ENCODE measurements at places on chromosomes 6 and 20. TPM values are rescaled to one million over a fixed set of nuclear protein-coding genes. Genes with fewer than 3 reads are reported as not detected.

DNA sequence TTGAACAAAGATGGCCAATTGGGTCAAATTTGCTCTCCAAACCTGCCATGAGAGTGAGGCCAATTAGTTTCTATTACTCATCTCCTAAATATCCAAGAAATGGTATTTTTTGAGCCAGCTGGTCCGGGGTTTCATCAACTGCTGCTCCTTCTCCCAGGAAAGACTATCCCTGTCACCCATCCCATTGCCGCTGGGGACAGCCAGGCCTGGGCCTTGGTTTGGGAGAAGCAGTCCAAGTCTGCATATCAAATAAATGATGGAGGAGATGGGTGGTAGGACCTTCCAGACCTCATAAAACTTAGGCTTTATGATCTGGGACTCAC, 46.7 kb upstream of the TTPAL start:
- no peak overlapping the region for H3K4me3 ChIP-seq
- DNase-seq = peak; percentile 8
- H3K4me1 ChIP-seq = no peaks in the 10 kb centered on the region
- no peaks in the 10 kb centered on the region for H3K36me3 ChIP-seq
- H3K27ac ChIP-seq = no peak overlapping the region

The HLA-DMB gene
- 20.1 TPM for total RNA-seq

DNA sequence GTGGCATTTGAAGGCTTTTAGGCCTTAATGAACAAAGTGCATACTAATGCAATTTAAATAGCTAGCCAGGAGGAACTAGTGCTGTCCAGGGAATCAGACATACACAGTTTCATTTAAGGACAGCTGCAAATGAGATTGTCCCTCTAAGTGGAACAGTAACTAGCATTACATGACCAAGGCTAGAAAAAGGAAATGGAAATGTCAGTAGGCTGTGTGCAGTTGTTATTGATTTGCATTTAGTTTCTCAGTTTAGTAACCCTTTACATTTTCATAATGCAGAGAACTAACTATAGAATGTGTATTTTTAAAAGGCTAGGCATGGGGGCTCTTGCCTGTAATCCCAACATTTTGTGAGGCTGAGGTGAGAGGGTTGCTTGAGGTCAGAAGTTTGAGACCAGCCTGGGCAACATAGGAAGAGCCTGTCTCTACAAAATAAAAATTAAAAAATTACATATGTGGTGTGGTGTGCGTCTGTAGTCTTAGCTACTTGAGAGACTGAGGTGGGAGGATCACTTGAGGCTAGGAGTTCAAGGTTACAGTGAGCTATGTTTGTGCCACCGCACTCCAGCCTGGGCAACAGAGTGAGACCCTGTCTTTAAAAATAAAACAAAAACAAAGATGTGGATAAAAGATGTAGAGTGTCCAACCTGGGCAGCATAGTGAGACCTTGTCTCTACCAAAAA, 468.0 kb downstream of the UTRN start:
- H3K27ac ChIP-seq = no peak overlapping the region
- peaks cover 3% of the 10 kb centered on the region for H3K4me1 ChIP-seq
- no peak overlapping the region for H3K4me3 ChIP-seq
- no peaks in the 10 kb centered on the region for H3K27me3 ChIP-seq
- no peak for DNase-seq

- H3K36me3 ChIP-seq = no peaks in the 10 kb centered on the region
- no peaks in the 10 kb centered on the region for H3K4me1 ChIP-seq
- no peak overlapping the region for H3K4me3 ChIP-seq
- DNase-seq = no peak
- H3K27me3 ChIP-seq = no peaks in the 10 kb centered on the region
Observed at GRCh38 chr20:6588296-6588695, 179.2 kb upstream of the BMP2 start.

The VWA7 gene
- 0.58 TPM for total RNA-seq

DNA sequence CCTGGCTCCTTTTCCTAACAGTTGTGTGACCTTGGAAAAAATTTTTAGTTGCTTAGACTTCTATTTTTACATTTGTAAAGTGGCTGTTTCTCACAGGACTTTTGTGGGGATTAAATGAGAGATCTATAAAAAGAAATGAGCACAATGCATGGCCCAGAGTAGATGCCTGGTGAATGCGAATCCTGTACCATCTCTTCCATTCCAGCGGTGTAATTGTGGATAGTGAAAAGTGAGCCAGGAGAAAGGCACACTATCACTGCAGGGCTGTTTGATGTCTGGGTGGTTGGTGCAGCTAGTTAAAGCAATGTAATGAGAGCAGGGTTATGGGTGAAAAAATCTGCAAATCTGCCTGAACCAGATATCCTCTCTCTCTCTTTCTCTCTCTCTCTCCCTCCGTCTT, 347.5 kb upstream of the CITED2 start:
- no peaks in the 10 kb centered on the region for H3K27me3 ChIP-seq
- no peak overlapping the region for H3K27ac ChIP-seq
- H3K36me3 ChIP-seq = no peaks in the 10 kb centered on the region
- H3K4me3 ChIP-seq = no peak overlapping the region

- H3K27ac ChIP-seq = no peak overlapping the region
- no peaks in the 10 kb centered on the region for H3K27me3 ChIP-seq
- no peaks in the 10 kb centered on the region for H3K36me3 ChIP-seq
- no peak overlapping the region for H3K4me3 ChIP-seq
Observed at GRCh38 chr20:57095426-57095825, 171.0 kb downstream of the BMP7 start.

GRCh38 chr6:83578057-83578456, 65.7 kb downstream of the PRSS35 start:
- no peak overlapping the region for H3K4me3 ChIP-seq
- DNase-seq = no peak
- H3K36me3 ChIP-seq = no peaks in the 10 kb centered on the region
- no peaks in the 10 kb centered on the region for H3K4me1 ChIP-seq

The PI16 gene
- total RNA-seq = 38.7 TPM

DNA sequence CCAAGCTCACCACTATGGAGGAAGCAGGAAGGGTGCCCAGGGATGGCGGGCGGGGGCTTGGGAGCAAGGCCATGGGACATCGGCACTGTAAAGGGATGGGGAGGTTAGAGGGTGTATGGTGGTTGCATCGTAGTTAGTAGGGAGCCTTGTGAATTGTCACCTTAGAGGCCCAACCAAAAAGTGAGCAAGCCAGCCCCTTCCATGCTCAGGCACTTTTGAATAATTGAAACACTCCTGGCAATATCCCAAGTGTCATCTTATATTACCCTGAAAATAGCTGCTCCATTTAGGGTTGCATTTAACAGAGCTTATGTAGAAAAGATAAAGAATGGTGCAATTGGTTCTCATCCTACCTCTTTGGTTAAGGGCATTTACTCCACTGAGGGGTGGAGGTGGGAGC, 169.2 kb downstream of the SAMD5 start:
- no peak overlapping the region for H3K27ac ChIP-seq
- DNase-seq = no peak
- H3K36me3 ChIP-seq = no peaks in the 10 kb centered on the region
- no peaks in the 10 kb centered on the region for H3K27me3 ChIP-seq

The PRR18 gene
- total RNA-seq = not detected

GRCh38 chr6:148898376-148899014, 151.7 kb downstream of the UST start:
- no peaks in the 10 kb centered on the region for H3K4me1 ChIP-seq
- H3K36me3 ChIP-seq = no peaks in the 10 kb centered on the region
- H3K27ac ChIP-seq = no peak overlapping the region
- H3K27me3 ChIP-seq = no peaks in the 10 kb centered on the region
- no peak overlapping the region for H3K4me3 ChIP-seq
- no peak for DNase-seq

The NHLRC1 gene
- total RNA-seq = 1.6 TPM

DNA sequence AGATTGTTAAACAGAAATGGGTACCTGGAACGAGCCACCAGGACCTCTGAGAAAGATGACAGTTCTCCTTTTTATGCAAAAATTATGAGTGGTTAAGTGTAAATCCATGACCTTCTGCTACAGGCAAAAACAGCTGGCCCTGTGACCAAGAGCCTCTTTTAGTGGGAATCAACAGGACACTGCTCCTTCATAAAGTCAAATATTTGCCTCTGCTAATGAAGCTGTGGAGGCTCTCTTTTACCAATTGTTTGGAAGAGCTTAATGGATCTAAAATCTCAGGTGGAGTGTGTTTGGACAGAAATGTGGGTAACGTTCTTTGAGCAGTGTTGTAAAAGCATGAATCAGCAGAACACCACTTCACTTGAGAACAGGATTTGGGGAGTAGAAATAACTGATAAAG, 117.5 kb upstream of the PCSK2 start:
- H3K4me1 ChIP-seq = no peaks in the 10 kb centered on the region
- H3K4me3 ChIP-seq = no peak overlapping the region
- H3K36me3 ChIP-seq = no peaks in the 10 kb centered on the region
- DNase-seq = no peak
- no peaks in the 10 kb centered on the region for H3K27me3 ChIP-seq

DNA sequence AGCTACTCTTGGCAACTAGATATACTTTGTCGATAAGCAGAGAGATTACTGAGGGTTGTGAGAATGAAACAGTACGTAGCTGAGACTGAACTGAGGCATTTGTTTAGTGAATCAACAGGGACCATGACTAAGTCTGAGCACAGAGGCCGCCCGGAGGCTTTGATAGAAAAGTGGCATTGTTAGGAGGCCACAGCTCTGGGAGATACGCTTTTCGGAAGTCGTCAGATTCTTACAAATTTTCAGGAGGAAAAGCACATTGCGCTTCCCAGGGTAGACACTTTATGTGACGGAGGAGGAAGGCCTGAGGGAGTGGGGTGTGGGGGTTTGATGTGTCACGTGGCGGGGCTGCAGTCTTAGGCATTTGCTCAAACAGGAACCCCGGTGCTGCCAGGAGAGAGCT, 69.4 kb downstream of the PSMG4 start:
- DNase-seq = no peak
- no peaks in the 10 kb centered on the region for H3K27me3 ChIP-seq
- no peaks in the 10 kb centered on the region for H3K36me3 ChIP-seq
- H3K4me3 ChIP-seq = no peak overlapping the region
- H3K4me1 ChIP-seq = no peaks in the 10 kb centered on the region

GRCh38 chr20:59148701-59149493, 14.7 kb upstream of the ZNF831 start:
- H3K27ac ChIP-seq = no peak overlapping the region
- no peak overlapping the region for H3K4me3 ChIP-seq
- no peaks in the 10 kb centered on the region for H3K4me1 ChIP-seq

The CCN6 gene
- total RNA-seq = not detected

DNA sequence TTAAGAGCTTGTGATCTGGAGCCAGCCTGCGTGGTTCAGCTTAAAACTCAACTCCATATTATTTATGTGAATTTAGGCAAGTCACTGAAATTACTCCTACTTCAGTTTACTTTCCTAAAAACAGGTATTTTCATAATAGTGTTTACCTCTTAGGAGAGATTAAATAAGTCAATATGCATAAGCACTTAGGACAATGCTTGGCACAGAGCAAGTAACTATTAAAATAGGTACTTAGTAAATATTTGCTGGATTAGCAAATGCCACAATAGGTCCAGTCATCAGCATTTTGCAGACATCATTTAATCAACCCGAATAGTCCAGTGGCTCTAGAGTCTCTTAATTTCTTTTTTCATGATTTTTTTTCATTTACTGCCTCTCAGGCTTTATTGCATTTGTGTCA, 78.6 kb upstream of the PTPRK start:
- H3K4me1 ChIP-seq = no peaks in the 10 kb centered on the region
- DNase-seq = no peak
- no peaks in the 10 kb centered on the region for H3K36me3 ChIP-seq
- H3K4me3 ChIP-seq = no peak overlapping the region
- no peaks in the 10 kb centered on the region for H3K27me3 ChIP-seq

GRCh38 chr6:47182291-47182957, 127.3 kb downstream of the TNFRSF21 start:
- no peak overlapping the region for H3K27ac ChIP-seq
- no peaks in the 10 kb centered on the region for H3K27me3 ChIP-seq
- no peak overlapping the region for H3K4me3 ChIP-seq
- H3K4me1 ChIP-seq = no peaks in the 10 kb centered on the region
- H3K36me3 ChIP-seq = no peaks in the 10 kb centered on the region

GRCh38 chr6:23395381-23395780, 730.6 kb upstream of the NRSN1 start:
- H3K27ac ChIP-seq = no peak overlapping the region
- H3K4me3 ChIP-seq = no peak overlapping the region
- DNase-seq = no peak
- no peaks in the 10 kb centered on the region for H3K4me1 ChIP-seq
- no peaks in the 10 kb centered on the region for H3K27me3 ChIP-seq

- no peak overlapping the region for H3K27ac ChIP-seq
- H3K4me3 ChIP-seq = no peak overlapping the region
- H3K27me3 ChIP-seq = no peaks in the 10 kb centered on the region
- no peaks in the 10 kb centered on the region for H3K36me3 ChIP-seq
- no peaks in the 10 kb centered on the region for H3K4me1 ChIP-seq
Observed at GRCh38 chr6:125732398-125732797, 17.0 kb upstream of the HEY2 start.

- no peaks in the 10 kb centered on the region for H3K36me3 ChIP-seq
- H3K27me3 ChIP-seq = no peaks in the 10 kb centered on the region
- no peak for DNase-seq
- H3K4me1 ChIP-seq = peaks cover 4% of the 10 kb centered on the region
- no peak overlapping the region for H3K4me3 ChIP-seq
Observed at GRCh38 chr6:12608874-12609273, 107.7 kb upstream of the PHACTR1 start.

DNA sequence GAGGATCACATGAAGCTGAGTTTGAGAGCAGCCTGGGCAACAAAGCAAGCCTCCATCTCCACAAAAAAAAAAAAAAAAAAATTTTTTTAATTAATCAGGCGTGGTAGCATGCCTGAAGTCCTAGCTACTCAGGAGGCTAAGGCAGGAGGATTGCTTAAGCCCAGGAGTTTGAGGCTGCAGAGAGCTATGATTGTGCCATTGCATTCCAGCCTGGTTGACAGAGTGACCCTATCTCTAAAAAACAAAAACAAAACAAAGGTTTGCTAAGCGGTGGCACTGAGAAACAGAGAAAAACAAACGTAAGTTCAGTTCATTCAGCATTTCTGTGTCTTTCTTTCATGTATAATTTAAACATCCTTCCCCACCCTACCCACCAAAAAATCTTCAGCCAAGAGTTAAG, 78.4 kb downstream of the ANKS1A start:
- no peak overlapping the region for H3K27ac ChIP-seq
- H3K4me3 ChIP-seq = no peak overlapping the region
- no peaks in the 10 kb centered on the region for H3K27me3 ChIP-seq
- DNase-seq = no peak
- peaks cover 3% of the 10 kb centered on the region for H3K36me3 ChIP-seq

The GPR6 gene
- total RNA-seq = not detected

- no peak for DNase-seq
- no peak overlapping the region for H3K4me3 ChIP-seq
- H3K27me3 ChIP-seq = no peaks in the 10 kb centered on the region
- H3K36me3 ChIP-seq = no peaks in the 10 kb centered on the region
Observed at GRCh38 chr6:80605165-80605989, 498.9 kb downstream of the BCKDHB start.

GRCh38 chr6:36838896-36839748, at the start of gene CPNE5:
CPNE5 (minus strand) TSS chr6:36839444; CDS start chr6:36839377, 67 bp downstream.
- no peaks in the 10 kb centered on the region for H3K4me1 ChIP-seq
- no peak for DNase-seq
- no peaks in the 10 kb centered on the region for H3K36me3 ChIP-seq
- H3K4me3 ChIP-seq = peak within 1 kb of the TSS; percentile 23
- no peak within 1 kb of the TSS for H3K27ac ChIP-seq

The TRIM31 gene
- not detected for total RNA-seq

Data from aorta (tissue), 5 donors.